NCI-H510A (cell line): ENCODE measurements at places on chromosomes 7 and 10.

DNA sequence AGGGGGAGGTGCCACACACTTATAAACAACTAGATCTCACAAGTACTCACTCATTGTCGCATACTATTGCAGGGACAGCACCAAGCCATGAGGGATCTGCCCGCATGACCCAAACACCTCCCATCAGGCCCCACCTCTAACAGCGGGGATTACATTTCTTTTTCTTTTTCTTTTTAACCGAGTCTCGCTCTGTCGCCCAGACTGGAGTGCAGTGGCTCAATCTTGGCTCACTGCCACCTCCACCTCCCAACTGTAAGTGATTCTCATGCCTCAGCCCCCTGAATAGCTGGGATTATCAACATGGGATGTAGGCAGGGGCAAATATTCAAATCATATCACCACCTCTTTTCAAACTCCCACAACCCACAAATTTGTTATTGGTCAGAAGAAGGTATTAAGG, 76.7 kb downstream of the SKAP2 start:
- DNase-seq, result no peak

DNA sequence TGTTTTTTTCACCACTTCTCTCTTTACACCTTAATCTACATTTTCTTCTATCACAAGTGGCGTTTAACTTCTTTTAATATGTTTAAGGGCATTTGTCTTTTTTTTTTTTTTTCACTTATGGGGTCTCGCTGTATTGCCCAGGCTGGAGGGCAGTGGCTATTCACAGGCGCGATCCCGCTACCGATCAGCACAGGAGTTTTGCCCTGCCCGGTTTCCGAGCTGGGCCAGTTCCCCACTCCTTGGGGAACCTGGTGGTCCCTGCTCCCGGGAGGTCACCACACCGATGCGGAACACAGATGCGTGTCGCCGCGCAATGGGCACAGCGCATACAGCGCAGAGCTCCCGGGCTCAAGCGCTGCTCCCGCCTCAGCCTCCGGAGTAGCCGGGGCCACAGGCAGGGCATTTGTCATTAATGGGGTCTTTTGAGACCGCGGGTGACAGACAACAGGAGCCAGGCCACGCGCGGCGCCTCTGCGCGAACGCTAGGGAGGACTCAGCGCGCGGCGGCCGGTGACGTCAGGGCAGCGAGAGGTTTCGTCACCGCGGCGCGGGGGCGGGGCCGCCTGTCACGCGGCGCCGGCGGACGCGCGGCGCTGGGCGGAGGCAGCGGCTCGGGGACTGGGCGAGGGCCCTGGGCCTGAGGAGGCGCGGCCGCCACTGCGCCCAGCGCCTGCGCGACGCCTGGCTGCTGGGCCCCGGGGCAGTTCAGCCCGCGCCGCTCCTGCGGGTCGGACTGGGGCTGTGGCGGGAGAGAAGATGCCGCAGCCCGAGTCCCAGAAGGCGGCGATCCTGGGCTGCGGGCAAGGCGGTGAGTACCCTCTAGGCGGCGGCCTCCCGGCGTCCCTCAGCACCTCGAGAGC, at the start of gene GALNT11:
Gene GALNT11, plus strand, starts transcription at position 598 of the 860 bp plus-strand sequence. CDS start 68,554 bp downstream, outside the sequence.
- DNase-seq, result peak; percentile 56

GRCh38 chr10:87913156-87913921, 49.9 kb downstream of the PTEN start:
- DNase-seq, result no peak

DNA sequence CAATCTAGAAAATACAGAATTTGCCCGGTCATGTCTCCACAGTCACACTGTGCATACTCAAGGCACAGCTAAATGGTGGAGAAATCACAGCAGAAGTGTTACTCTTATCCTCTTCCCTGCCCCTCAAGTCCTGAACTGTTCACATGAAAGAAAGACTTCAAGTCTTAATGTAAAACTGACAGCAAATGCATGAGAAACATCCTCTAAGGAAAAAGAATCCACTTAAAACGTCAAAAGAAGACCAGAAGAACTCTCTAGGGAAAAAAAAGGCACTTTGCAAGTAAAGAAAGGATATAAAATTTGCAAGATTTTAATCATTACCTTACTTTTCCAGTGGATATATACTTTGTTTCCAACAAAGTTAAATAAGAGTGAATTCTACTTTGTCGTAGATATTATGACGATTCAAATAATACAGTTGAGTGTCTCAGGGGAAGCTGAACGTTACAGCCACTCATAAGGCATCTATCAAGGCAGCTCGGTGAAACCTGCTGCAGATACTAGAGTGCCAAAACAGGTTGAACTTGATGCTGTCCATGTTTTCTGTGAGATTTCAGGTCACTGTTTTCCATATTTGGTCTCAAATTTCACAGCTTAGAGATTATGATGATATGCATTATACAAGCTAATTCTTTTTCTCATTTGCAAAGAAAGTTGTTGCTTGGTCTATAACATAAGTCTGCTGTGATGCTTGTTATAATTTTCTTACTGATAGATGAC, 155.0 kb downstream of the CTTNBP2 start:
- DNase-seq, result no peak

GRCh38 chr7:2248984-2249694, 7.1 kb downstream of the NUDT1 start:
- no peak for DNase-seq

DNA sequence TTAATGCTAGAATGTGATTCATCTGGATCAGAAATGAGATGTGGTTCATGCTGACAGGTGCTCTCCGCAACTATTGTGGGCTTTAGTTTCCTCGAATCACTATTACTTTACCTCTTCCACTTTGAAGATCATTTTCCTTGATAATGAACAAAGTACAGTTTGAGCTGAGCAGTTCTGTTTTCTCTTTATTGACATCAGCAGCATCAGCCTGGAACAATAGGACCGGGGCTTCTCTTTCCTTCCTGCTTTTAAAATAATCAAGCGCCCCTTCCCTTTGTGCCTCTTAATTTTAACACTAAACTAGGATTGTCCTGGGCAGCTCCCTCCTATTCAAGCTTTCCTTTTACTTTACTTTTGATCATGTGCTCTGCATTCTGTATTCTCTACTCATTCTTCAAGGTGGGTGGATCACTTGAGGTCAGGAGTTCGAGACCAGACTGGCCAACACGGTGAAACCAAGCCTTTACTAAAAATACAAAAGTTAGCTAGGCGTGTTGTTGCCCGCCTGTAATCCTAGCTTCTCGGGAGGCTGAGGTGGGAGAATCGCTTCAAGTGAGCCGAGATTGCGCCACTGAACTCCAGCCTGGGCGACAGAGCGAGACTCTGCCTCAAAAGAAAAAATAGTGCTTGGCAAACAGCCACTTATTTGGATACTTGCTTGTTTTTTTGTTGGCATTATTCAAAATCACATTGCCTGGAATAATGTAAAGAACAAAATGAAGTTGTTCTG, 67.0 kb upstream of the RHEB start:
- no peak for DNase-seq

DNA sequence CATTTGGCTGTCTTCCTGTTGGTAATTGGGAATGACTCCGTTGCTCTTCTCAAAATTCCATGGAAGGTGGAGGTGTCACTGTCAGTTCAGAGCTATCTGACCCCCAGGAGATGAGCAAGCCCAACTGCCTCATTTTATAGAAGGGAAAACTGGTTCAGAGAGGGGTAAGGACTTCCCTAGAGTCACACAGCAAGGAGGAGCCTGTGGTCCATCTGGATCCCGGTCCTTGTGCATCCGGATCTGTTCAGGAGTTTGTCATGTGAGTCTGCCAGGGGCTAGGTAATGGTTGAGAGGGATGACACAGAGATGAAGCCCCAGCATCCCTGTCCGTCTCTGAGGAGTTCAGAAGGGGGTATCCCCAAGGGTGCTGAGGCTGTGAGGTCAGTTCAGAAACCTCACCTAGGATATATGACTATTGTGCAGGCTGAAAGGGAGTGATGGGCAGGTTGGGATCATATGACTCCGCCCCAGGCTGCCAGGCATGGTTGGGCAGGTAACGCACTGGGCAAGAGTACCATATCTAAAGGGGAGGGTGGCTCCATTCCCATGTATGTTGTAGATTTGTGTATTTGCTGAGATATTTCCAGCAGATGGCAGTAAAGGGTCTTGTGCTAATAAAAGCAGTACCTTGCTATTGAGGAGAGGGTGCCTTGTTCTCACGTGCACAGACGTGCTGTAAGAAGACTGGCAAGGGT, 16.0 kb upstream of the SLC29A3 start:
- DNase-seq, result peak; percentile 75

DNA sequence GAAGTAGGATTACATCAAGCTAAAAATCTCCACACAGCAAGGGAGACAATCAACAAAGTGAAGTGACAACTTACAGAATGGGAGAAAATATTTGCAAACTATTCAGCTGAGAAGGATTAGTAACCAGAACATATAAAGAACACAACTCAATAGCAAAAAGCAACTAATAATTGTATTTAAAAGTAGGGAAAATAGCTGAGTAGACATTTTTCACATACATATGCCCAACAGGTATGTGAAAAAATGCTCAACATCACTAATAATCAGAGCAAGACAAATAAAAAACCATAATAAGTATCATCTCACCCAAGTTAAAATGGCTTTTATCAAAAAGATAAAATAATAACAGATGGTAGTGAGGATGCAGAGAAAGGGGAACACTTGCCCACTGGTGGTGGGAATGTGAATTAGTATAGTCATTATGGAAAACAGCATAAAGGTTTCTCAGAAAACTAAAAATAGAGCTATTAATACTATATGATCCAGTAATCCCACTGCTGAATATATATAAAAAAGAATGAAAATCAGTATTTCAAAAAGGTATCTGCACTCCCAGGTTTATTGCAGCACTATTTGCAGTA, 784.5 kb upstream of the C7orf33 start:
- no peak for DNase-seq

- no peak for DNase-seq
Measured at GRCh38 chr10:7340179-7340874, 70.5 kb downstream of the SFMBT2 start.

- DNase-seq, result no peak
Measured at GRCh38 chr10:63887023-63887589, 365.9 kb downstream of the REEP3 start.

GRCh38 chr7:122831436-122831835, 54.8 kb downstream of the CADPS2 start:
- DNase-seq, result no peak

DNA sequence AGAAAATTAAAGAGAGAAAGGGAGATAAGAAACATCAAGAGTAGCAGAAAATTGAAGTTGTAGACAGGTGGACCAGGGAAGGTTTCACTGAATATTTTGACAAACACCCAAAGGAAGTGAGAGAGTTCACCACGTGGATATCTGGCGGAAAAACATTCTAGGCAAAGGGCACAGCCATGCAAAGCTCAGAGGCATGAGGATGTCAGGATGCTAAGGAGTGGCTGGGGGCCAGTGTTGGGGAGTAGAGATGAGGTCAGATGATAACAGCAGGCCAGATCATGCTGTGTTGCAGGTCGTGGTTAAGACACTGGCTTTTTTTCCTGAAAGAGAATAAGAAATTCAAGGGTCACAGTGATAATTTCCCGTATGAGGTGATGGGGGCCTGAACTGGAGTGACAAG, 181.9 kb downstream of the DGKI start:
- DNase-seq, result no peak

- no peak for DNase-seq
Measured at GRCh38 chr10:86073199-86073977, 293.2 kb downstream of the GRID1 start.

DNA sequence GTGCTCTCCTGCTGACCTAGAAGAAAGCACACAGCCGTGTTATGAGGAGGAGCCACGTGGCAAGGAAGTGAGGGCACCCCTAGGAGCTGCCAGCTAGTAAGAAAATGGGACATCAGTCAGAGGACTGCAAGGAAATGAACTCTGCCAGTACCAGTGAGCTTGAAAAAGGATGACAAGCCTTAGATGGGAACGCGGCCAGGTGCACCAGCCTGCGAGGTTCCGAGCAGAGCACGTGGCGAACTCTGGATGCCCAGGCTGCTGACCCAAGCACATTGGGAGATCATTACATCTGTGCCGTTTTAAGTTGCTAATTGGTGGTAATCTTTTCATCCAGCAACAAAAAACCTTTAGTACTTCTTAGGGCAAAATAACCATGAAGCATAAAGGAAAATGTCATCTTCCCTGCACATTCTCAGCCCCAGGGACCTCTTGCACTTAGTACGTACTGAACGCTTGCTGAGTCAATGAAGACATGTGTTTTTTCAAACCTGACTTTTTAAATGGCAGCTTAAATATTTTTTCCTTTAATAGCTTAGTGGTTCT, 69.4 kb downstream of the AMZ1 start:
- DNase-seq, result no peak

GRCh38 chr7:27046854-27047549, 48.8 kb downstream of the HOXA1 start:
- no peak for DNase-seq

- DNase-seq, result no peak
Measured at GRCh38 chr10:129927351-129928120, 36.5 kb downstream of the EBF3 start.

DNA sequence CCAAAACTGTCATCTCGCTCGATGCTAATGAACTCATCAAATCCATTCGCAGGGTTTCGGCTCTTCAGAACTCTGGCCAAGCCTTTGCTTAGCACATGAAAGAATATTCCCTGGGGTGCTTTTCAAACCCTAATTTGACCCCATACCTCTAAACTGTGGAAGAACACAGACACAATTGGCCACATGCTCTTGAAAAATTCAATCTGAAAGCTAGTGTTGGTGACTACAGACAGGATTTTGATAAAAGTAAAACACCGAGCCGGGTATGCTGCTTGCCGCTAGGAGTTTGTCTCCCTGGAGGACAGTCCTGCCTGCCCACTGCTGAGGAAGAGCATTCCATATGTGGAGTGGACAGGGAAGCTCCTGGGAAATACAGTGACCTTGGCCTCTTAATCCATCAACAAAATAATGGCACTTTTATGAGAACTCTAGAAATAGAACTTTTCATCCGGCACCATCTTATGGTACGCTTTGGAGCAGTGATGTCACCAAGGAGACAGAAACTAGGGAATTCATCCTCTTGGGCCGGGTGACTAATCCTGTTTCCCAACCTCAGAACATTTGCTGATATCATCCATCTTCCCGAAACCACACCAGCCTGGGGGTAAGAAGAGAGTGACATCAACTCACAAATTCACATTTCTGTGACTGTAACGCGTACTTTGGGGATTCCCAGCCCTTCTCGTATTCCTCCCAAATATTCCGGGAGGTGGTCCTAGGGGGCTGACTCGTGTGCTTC, 34.2 kb downstream of the MTURN start:
- no peak for DNase-seq

DNA sequence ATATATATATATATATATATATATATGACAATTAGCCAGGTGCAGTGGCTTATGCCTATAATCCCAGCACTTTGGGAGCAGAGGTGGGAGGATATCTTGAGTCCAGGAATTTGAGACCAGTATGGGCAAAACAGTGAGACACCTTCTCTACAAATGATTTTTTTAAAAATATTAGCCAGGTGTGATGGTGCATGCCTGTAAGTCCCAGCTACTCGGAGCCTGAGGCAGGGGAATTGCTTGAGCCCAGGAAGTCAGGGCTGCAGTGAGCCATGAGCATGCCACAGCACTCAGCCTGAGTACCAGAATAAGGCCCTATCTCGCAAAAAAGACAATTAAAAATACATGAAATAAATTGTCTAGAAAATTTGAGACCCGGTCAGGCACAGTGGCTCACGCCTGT, 47.2 kb upstream of the MSRB2 start:
- no peak for DNase-seq
